Stimulated activated CD4-positive, alpha-beta T cell treated with anti-CD3 and anti-CD28 coated beads, Interleukin-15, amount 100 ng/mL, for 48 hours (primary cell): ENCODE measurements at places on chromosomes 3 and 15.

- DNase-seq = no peak
Measured at GRCh38 chr3:9703736-9704346, at the start of gene CPNE9. CPNE9 (plus strand) TSS chr3:9703833; CDS start chr3:9703997, 164 bp downstream.

GRCh38 chr15:41948490-41948889 is 23.9 kb downstream of the EHD4 start:
- DNase-seq = no peak

GRCh38 chr3:158711886-158712285 is 20.4 kb downstream of the RARRES1 start:
- no peak for DNase-seq

DNA sequence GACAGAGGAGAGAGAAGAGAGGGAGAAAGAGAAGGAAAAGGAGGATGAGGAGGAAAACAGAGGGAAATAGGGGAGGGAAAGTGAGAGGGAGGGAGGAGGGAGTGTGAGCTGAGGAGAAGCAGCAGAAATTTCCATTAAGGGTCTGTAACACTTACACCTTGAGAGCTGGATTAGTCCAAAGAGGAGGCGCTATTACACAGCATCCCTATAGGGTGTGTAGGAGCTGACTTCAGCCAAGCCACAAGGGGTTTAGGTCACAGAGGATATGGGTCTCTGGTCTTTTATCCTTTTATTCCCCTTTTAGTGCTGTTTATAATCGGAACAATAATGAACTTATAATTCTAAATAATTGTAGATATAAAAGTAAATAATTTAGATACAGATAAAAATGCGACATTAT is 230.4 kb downstream of the GABRG3 start:
- DNase-seq = no peak

DNA sequence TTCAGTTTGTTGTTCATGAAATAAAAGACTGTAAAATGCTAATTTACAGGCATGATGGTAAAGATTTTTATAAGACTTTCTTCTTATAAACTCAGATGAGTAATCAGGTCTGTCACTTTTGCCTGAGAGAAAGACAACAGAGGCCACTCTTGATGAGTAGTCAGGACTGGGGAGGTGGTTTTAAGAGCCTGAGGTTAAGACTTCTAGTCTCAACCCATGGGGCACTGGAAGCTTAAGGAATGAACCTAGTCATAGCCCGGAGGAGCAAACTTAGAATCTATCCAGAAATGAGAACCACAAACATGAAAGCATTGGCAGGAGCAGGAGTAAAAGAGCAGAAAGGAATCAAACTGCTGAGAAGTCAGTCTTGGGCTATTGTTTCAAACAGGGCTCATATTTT is 846.3 kb upstream of the ARPP21 start:
- DNase-seq = no peak

DNA sequence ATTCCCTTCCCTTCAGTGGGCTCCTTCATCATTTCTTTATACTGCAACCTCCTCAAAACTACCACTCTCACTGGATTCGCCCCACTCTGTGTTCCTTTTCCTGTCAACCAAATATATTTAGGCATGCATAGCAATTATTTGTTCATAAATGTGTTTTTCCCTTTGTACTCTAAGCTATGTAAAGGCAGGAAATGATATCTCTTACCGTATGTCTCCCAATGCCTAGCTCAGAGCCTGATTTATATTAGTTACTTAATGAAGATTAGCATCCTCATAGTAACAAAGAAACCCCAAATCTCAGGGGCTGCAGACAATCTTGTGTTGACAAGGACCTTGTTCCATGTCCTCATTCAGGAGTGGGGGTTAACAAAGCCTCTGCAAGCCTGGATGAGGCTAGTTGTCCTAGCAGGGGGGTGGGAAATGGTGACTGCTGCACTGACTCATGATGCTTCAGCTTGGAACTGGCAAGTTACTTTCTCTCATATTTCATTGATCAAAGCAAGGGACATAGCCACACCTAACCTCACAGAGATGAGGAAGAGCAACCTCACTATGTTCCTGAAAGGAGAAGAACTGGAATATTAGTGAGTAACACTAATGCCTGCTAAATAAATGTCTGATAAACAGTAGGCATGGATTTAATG is 15.2 kb downstream of the PHLDB2 start:
- no peak for DNase-seq

DNA sequence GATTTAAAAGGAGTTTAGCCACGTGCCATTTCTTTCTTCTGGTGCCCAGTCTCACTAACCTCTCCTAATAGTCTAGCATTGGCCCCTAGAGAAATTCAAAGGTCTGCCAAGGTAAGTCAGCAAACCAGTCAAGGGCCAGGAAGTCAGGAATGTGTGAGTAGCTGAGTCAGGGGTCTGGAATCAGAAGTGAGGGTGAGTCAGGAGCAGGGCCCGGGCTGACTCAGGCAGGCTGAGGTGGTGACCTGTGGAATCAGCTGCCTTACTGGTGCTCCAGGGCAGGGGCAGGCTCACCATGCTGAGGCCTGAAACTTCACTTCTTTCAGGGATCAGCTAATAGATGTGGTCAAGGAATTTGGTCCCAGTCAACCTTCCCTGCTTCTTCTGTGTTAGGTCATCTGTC is 105.8 kb upstream of the MYZAP start:
- DNase-seq = no peak

DNA sequence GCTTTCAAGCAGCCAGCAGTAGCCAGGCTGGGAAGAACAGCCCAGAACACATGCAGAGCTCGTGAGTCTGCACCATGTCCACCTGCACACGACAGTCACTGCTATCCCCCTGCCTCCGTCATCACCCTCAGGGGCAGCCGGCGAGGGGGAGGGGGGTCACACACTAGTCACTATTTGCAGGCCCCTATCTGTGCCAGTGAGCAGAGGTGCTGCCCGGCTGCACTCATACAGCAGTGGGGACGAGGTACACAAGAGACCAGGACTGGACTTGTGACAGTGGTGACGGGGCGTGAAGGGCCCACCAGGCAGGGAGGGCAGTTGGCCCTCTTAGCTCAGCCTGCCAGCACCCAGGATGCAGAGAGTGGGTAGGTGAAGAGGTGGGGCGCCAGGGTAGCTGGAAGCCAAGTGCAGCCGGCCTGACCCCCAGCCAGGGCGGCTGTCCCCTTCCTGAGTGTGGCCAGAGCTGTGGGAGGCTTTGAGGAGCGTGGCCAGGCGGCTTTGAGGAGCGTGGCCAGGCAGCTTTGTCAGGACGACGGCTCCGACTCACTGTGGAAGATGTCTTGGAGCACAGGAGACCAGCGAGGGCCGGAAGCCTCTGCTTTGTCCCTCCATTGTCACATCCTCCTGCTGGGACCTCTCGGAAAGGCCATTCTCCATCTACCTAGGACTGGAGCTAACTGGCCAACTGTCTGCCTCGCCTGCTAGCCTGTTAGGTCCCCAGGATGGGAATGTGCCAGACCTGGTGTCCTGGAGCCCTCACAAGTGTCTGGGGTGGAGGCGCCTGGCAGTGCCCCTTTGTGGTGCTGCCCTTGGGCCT is 52.1 kb upstream of the FGD5 start:
- DNase-seq = no peak

GRCh38 chr15:67879440-67880129 is 39.7 kb upstream of the RNU6-1 start:
- no peak for DNase-seq

- no peak for DNase-seq
Measured at GRCh38 chr3:56064684-56065083, 403.6 kb downstream of the ERC2 start.

GRCh38 chr3:85516146-85516545 is 557.4 kb downstream of the CADM2 start:
- DNase-seq = no peak

GRCh38 chr3:177476921-177477435 is 279.7 kb upstream of the TBL1XR1 start:
- DNase-seq = no peak

DNA sequence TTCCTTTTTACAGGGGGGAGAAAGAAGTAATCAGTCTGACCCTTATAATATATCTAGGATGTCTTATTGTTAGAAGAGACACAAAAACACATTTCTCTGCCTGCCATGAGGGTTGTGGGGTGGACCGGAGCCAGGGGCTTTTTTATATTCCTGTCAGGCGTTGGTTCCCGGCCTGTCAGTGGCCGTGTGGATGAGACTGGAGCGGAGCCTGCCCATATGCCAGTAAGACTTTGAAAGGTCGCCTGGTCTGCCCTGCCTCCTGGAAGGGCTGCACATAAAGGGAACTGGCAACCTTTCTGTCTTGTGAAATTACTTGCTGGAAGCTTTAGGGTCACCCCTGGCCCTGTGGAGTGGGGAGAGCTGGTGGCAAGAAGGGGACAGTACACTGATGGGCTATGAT is 34.7 kb downstream of the MAP3K13 start:
- DNase-seq = no peak

DNA sequence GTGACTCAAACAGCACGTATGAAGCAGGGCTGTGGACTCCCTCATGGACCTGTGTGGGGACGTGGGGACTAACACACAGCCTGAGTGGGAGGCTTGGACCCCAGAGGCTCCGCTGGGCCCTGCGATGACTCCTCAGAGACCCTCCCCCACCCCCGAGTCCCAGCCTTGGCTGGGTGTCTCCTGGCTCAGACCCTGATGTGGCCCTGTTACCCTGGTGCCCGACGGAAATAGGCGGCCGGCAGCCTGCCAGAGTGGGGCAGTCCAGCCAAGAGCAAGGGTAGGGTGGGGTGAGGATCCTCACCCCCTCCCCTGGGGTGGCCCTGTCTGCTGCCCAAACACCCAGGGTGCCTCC is 15.3 kb downstream of the TNK2 start:
- DNase-seq = no peak

GRCh38 chr3:56833022-56833421 is 31.3 kb upstream of the ARHGEF3 start:
- DNase-seq = no peak

DNA sequence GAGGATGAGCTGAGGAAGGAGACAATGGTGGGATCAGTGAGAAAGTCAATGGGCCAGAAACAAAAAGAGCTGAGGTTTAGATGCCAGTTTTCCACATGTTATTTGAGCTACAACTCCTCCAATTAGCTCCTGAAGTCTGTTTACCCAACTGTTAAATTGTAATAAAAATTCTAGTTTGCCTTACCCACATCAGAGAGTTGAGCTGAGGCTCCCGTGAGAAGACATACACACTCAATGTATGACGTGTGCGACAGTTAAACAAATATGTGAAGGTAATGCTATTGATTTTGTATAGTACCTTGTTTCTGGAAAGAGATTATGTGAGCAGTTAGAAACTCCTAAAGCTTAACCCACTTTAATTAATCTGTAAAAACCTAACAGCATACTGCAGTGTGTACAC is 318.1 kb upstream of the GRM7 start:
- DNase-seq = no peak

DNA sequence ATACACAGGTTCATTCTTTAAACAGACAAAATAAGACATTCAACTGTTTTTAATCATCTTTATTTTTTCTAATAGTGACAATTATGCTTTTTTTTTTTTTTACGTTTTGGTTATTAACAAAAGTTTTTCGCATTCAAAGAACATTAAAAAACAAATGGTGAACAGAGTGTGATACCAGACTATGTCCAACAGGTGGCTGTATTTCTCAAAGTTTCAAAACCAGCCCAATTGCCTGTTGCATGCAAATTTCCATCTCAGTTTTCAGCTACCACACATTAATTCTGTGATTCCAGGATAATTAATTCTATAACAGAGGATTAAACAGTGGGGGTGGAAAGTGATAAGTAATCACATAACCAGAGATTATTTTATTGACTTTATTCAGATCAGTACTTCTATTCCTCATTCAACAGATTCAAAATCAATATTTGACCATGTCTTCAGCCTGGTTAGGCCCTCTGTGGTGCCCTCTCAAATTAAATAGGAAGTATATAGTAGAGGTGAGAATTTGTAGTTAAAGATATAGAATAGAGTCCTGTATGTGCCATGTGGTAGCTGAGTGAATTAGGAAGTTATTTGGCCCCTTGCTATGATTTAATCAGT is 122.2 kb upstream of the DCBLD2 start:
- DNase-seq = no peak

DNA sequence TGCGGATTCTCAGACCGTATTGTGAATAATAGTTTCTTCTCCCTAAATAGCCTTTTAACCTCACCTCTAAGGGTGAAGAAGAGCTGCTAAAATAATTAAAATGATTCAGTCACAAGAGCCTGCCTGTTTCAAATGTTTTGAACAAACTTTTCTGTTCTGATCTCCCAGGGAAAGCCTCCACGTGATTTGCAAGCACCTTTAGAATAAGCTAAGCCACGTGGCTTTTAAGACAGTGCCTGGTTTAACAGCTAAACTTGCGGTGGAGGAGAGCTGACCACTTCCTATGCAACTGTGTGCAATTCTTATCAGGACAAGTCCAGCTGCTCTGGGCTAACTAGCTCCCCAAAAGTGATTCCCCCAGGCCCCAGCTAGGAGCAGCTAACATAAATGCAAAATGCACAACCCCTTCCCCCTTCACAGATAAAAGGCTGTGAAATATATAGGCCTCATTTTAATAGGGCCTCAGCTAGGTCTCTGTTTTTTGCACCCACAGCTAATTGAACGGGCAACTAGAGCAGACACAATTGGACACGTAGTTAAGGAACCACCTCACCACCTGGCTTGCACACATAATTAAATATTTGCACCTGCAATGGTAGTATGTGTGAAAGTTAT is 401.2 kb upstream of the NR2F2 start:
- DNase-seq = no peak

GRCh38 chr3:128416578-128417211 is 50.0 kb downstream of the DNAJB8 start:
- no peak for DNase-seq

DNA sequence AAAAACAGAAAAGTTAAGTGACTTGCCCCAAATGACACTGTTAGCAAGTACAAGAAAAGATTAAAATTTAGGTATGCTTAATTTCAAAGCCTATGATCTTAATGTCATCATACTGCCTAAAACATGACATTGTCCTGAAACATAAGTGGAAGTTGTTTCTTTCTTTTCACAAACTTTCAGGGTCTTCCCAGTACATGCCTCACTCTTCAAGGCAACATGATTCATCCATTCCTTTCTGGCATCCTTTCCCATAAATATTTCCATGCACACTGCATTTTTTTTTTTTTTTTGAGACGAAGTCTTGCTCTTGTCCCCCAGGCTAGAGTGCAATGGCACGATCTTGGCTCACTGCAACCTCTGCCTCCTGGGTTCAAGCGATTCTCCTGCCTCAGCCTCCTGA is 42.5 kb upstream of the KPNA4 start:
- no peak for DNase-seq

DNA sequence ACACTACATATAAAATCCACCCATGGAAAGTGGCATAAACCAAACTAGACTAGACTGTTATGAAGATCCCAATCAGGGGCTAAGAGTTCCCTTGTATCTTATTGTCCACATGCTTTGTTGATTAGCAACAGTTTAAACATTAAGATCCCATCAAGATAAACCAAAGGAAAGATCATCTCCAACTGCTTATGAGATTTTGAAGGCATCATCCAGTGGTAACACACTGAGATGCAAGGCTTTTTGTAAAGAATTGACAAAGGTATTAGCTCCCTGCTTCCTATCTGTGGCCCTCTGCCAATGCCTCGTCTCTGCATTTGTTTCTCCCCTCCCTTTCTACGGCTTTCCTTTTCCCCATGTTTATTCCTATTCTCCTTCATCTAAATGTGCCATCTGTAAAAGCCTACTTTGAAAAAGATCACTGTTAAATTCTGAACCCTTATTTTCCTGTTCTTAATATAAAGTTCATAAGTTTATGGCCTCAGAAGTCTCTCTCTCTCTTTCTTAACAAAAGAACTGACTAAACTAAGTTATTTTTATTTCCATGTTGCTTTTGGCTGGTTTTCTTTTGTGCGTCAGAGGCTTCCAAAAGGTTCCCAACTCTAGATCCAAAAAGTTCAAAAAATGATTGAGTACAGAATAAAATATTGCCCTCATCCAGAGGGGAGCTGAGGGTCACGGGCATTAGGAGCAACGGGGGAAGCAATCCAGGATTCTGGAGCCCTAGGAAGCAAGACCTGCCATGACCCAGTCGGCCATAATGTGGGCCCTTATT is 5.5 kb downstream of the PLD1 start:
- no peak for DNase-seq

GRCh38 chr15:50137330-50137761 is 18.3 kb upstream of the ATP8B4 start:
- peak; percentile 65 for DNase-seq
